Kasumi-1 (cell line): ENCODE measurements at places on chromosomes 4 and X.

- no peak for DNase-seq
Measured at GRCh38 chr4:7048642-7049041, 5.5 kb downstream of the TADA2B start.

GRCh38 chr4:40845154-40845835 lies 95.5 kb downstream of the NSUN7 start:
- no peak for DNase-seq

DNA sequence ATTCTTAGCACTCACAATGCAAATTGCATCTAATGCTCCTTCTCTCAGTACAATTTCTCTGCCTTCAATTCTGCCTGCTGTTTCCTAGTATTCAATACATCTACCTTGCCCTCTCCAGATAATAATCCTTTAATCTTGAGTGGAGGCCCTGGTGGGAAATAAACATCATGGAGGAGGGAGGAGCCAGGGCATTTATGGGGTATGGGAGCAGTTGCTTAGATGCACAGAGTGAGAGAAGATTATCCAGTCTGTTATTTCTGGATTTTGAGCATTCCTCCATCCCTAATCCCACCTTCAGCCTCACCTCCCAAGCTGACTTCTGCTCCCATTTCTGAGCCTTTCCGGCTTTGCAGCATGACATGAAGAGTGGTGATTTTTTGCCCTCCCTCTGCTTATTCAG lies 127.9 kb upstream of the PPP3CA start:
- no peak for DNase-seq

DNA sequence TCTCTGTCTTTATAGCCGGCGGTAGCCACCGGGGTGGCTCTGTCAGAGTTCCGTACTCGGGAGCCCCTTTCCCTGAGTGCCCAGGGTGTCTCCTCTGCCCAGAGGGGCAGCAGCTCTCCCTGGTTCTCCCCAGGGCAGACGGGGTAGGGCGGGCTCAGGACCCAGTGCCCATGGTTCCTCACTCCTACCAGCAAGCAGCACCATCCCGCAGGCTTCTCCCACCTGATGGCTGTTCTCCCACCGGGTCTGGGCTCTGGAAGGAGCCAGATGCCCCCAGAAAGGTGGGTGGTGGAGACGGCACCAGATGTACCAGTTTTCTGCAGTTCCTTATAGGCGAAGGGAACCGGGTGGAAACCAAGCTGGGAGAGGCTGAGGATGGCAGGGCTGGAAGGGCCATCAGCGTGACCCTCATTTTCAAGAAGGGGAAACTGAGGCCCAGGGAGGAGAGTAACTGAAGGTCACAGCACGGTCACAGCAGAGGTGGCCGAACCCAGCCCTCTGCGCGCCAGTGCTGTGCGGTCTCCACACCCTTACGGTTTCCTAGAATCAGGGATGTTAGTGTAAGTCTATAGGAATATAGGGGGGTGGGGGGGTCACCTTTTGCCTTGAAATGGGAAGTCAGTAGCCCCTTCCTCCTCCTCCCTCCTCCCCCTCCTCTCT lies 198.7 kb downstream of the AFAP1 start:
- no peak for DNase-seq

DNA sequence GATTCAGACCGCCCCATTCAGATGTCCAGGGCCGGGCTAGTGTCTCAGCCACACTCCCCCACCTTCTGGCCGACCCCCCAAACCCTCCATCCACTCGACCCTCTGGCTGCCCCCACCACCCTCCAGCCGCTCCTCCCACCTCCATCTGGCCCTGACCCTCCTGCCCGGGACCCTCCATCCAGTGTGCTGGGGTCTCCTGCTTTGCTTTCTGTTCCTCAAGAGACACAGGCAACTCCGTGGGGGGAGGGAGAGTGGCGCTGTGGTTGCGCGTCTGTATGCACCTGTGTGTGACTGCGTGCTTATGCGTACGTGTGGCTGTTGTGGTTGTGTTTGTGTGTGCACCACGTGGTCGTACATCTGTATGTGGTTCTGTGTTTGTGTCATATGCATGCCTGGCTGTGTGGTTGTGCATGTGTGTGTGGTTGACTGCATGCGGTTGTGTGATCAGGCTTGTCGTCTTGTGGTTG lies 33.3 kb downstream of the CPLX1 start:
- DNase-seq, result no peak

GRCh38 chr4:113540859-113541258 lies 220.7 kb downstream of the CAMK2D start:
- no peak for DNase-seq

- DNase-seq, result no peak
Measured at GRCh38 chr4:57064811-57065711, 45.1 kb downstream of the IGFBP7 start.

DNA sequence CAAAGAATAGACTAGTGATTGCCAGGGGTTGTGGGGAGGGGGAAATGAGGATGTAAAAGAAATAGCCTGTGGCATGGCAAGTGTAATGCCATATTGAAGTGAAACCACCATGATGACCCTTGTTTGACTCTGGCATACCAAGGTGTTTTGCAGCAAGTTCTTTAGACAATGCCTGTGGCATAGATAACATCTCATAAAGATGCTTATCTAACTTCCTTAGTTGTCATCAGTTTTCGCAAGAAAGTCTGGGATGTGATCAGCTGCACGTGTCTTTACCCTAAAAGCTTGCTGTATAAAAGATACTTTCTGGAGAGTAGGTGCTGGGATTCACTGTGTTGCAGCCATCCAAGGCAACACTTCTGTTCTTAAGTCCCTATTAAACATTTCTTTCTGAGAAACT lies 176.1 kb upstream of the MAGEB16 start:
- DNase-seq, result no peak

DNA sequence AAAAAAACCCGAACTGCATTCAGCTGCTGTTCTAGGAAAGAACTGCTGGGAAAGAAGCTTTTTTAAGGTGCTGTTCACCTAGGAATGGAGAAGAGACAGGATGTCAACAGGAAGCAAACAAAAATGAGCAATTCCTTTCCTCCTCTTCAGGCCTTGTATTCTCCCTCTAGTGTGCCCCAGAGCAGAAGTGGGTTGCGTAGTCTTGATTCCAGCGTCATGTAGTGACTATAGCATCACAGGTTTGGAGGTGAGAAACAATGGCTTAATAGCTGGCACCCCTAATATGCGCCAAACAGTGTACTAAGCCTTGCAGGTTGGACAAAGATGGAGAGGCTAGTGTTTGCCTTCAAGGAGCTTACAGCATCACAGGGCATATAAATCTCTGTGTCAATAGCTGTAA lies 146.3 kb upstream of the LCORL start:
- no peak for DNase-seq

DNA sequence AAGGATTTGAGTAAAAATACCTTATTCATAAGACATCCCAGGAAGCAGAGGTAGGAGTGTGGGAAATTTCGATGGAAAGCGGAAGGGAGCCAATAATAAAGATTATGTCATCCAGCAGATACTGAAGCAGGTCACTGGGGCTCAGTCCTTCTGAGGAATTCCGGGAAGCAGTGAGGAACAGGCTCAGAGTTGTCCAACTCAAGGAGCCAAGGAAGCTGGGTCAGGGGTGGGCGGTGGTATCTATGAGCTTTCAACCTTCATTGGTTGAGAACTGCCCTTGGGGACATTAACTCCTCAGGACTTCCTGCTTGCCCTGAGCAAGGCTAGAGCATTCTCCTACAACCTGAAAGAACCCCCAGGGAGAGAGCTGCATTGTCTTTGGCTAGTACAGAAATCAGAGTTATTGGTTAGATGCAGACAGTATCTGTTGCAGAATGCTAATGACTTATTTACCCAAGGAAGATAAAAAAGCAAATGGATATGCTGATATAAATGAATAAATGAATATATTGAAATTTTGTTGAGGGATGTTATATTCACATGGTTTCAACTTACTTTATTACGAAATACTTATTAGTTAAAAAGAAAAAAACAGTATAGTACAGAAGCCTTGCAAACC lies 68.2 kb downstream of the DMP1 start:
- DNase-seq, result no peak

DNA sequence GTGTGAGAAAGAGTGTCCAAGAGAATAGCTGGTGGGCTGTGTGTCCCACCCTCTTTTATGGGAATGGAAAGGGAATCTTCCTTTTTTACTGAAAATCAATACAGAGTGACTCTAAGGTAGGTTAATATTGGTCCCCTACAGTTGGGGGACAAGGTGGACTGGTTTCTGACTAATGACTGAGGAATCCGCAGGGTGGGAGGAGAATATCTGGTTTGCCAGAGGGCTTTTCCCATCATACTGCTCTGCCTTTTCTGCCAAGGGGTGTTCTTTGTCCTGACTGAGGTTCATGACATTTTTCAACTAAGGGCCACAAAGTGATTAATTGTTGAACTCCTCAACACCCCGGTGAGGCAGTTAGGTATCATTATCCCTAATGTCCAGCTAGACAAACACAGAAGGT lies 261.6 kb downstream of the SPATA18 start:
- DNase-seq, result no peak

GRCh38 chr4:32025851-32026459 lies 1305.8 kb downstream of the PCDH7 start:
- no peak for DNase-seq

DNA sequence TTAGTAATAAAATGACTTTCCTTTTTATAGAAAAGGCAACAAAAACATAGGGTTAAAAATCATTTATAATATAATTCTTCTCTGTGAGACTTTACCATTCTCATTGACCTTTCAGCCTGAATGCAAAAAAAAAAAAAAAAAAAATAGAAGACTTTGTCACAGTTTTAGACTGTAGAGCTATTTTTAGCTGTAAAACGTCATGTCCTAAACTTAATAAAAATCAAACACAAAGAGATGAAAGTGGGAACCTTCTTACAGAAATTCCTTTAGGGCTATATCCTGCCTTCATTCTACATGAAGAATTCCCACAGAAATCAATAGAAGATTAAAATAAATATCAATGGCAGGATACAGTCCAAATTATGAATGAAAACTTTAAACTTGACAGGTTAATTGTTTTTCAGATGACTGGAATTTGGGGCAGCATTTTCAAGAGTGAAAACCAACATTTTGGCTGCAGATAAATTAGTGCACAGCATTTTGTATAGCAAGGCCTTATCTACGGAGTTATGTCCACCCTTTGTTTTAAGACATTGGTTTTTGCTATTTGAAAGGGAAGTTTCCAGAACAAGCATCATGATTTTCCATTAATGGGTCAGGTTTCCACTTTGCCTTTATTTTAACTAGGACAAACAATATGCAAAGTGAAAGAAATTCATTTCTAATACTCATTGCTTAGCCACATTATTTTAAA lies 219.5 kb downstream of the SPCS3 start:
- no peak for DNase-seq

DNA sequence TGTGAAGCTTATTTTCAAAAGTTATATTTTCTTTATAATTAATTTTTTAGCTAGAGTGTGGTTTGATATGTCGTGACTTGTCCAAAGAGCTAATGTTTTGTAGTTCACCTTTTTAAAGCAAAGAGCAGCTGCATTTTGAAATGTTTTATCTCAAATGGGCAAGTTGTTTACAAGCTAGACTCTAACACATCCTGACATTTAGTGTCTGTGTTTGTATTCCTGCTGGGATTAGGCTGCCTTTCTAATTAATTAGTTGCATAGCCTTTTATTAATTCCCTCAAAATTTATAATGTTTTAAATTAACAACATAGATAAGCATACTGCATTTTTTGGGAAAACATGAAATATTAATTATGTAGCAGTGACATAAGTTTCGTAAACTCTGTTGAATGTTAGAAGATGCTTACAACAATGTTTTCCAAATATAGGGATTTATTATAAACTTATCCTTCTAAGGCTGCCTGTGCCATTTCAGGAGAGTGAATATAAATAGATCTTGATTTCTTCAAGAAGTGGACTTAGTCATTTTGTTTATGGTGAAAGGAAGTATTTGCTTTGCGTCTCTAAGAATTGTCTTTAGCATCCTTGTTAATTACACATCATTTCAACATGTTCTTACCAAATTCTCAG lies 37.7 kb upstream of the NUDT6 start:
- no peak for DNase-seq

DNA sequence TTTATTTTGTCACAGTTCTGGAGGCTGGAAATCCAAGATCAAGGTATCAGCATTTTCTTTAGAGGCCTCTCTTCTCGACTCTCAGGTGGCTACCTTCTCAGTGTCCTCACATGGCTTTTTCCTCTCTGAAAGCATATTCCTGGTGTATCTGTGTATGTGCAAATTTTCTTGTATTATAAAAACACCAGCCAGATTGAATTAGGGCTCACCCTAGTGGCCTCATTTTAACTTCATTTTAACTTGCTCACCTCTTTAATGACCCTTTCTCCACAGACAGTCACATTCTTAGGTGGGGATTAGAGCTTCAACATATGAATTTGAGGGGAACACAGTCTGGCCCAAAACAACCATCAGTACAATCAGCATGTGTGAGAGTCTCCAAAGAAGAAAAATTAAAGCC lies 542.4 kb upstream of the FAM241A start:
- peak; percentile 16 for DNase-seq

- no peak for DNase-seq
Measured at GRCh38 chr4:176102414-176103063, 36.9 kb downstream of the WDR17 start.

- DNase-seq, result peak; percentile 67
Measured at GRCh38 chrX:103919270-103919637, 43.2 kb upstream of the TMSB15B start.

DNA sequence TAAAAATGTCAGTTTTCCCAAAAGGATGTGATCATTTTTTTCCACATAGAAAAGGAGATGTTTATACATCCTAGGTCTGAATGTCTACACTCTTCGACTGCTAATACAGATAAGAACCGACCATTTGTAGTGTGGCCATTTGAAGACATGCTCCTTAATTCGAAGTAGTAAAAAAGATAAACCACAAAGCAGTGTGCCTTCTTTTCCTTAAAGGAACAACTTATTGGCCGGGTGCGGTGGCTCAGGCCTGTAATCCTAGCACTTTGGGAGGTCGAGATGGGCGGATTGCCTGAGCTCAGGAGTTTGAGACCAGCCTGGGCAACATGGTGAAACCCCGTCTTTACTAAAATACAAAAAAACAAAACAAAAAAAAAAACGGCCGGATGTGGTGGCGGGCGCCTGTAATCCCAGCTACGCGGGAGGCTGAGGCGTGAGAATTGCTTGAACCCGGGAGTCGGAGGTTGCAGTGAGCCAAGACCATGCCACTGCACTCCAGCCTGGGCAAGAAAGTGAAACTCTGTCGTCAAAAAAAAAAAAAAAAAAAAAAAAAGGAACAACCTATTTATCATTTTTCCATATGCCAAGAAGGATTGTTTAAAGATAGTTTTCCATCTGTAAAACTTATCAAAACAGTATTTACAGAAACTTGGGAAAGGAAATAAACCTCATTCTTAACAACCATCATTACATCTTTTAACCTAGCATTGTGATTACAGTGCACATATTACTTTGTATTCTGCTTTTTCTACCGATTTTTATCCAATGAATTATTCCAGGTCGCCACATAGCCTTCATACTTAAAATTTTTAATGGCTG lies 2.6 kb downstream of the INTS6L start:
- DNase-seq, result no peak

DNA sequence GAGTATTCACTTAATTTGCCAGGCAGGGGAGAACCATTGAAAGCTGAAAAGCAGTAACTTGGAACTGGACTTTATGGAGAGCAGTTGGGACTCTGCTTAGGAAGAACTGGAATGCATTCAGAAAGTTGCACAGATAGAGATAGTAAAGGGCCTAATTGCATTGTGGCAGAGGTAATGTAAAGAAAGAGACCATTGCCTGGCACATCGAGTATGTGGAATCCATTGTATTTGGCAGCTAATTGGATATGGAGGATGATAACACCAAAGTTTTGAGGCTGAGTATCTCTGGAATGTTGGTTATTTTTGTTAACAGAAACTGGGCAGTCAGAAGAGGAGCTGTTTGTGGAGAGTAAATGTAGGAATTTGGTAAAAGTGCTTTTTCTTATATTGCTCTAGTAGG lies 169.9 kb downstream of the BMPR1B start:
- no peak for DNase-seq
